Left cardiac atrium (tissue), 4 donors: ENCODE measurements at places on chromosomes 3 and 15.

- peak; percentile 19 for DNase-seq
Observed at GRCh38 chr15:34616613-34617012, 33.2 kb upstream of the GOLGA8B start.

DNA sequence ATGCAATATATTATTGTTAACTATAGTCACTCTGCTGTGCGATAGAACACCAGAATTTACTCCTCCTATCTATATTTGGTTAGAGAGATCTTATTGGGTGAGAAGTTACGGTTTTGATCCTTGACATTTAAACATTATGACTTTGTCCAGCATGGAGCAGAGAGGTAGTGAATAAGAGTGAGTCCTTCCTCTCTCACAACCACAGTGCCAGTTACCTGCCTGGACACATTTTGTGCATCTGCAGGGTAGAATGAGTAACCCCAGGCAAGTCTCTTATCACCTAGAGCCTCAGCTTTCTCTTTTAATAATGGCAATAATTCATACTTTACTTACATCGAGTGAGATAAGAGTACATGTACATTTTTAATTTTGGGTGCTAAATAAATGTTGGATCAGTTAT is 24.1 kb downstream of the KAT2B start:
- DNase-seq = no peak

GRCh38 chr15:96336596-96337364 is 6.3 kb downstream of the NR2F2 start:
- no peak for DNase-seq

GRCh38 chr3:139538733-139539132 is 809 bp downstream of the RBP1 start:
- DNase-seq = peak; percentile 58

- DNase-seq = no peak
Observed at GRCh38 chr3:151859233-151859673, 14.2 kb upstream of the SUCNR1 start.

DNA sequence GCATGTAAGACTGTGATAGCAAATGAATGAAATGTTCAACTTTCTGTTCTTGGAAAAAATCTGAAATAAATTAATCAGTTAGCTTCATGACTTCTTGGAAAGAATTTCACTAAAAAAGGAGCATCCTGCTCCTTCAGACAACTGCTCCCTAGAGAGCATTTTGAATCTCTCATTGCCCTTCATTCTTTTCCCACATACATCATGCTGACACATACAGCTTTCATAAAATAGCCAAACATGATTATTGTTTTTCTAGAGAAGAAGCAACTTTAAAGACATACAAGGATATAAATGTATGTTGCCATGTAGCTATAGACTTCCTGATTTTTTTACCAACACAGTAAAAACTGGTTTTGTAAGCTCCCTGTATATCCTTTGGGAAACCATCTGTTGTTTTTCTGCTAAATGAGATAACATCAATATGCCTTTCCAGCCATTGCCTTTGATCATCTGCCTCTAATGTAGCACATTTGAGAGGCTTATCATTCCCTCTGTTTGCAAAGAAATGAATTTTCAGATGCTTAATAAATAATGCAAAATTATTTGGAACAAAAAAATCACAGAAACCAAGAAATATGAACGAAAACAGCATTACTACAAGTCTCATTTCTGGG is 248.2 kb upstream of the GPR149 start:
- DNase-seq = no peak

DNA sequence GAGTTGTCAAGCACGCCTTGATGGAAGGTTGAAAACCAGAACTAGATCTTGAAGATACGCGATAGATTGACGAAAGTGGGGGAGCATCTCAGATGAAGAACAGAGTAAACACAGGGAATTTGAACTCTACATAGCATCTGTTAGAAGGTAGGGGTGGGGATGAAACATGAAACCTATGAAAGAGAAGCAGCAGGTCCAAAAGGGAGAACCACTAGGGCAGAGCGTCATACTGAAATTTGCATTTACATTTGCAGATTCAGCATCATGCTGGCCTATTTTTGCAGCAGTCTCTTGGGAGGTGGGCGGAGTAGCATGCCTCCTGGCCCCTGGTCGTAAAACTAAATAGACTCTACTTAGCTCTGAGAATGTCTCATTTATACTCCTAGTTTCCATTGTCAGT is 46.1 kb upstream of the RASGRP1 start:
- no peak for DNase-seq

- DNase-seq = no peak
Observed at GRCh38 chr3:16240229-16241023, 24.3 kb downstream of the DPH3 start.

- DNase-seq = no peak
Observed at GRCh38 chr3:7913283-7913682, 588.3 kb upstream of the LMCD1 start.

- no peak for DNase-seq
Observed at GRCh38 chr3:99902091-99902490, 84.4 kb downstream of the CMSS1 start.
